ENCODE measurements at places on chromosomes 2 and 18.

DNA sequence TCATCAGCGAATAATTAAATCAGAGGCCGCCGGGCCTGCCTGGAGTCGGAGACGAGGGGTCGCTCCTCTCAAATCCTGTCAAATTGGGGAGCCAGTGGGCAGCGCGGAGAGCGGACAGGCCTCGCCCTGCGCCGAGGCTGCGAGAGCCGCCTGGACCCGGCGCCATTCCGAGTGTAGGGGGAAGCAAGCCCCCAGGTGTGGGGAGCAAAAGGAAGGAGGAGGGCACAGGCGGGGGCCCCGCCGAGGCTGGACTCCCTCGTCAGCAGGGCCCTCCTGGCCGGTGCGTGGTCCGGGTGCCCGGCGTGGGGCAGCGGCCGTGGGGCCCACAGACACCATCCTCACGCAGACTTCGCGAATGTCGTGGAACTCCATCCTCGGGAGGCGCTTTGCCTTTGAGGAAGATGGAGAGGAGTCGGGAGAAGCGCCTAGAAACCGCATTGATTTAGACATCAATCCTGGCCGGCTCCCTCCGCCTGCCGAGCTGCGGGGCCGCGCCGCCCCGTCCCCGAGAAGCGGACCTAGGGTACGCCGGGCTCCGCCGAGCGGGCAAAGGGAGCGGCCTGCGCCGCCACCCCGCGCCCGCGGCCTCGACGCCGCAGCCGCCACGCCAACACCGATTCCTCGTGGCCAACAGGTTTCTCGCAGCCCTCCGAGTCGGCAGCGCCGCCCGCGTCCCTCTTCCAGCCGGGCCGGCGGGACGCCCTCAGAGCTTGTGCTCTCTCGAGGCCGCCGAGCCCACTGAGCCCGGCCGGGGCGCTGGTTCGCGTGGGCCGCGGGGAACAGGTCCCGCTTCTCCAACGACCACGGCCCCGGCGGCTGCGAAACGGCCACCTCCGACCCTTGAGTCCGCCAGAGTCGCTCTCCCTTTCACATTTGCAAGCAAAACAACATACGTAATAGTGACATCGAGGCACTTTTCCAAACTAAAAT lies 6.7 kb upstream of the ONECUT2 start:
- DNase-seq: no peak

GRCh38 chr2:75053484-75054112 lies 95.2 kb downstream of the POLE4 start:
- DNase-seq: no peak

DNA sequence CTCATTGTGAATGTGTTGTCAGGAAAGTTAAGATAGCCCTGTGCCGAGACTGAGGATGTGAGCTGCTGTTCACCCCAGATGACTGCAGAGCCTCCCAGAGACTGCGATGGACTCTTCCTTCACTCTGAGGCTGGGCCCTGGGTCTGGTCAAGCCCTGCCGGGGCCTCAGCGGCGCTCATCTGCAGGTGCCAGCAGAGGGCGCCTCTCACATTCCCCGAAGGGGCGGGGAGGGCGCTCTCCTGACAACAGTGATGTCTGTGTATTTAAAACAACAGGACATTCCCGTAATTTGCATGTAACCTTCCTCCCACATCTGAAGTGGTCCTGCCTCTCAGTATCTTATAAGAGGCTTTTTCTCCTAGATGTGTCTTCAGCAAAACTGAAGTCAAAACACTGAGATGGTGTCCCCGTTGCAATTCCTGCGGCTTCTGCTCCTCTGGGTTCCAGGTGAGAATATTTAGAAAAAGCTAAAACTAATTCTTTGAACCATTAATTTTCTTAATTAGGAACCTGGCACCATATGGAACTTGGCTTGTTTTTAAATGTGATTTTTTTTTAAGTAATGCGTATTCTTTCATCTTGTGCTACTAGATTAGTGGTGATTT lies 1377.9 kb downstream of the RPIA start:
- no peak for DNase-seq

DNA sequence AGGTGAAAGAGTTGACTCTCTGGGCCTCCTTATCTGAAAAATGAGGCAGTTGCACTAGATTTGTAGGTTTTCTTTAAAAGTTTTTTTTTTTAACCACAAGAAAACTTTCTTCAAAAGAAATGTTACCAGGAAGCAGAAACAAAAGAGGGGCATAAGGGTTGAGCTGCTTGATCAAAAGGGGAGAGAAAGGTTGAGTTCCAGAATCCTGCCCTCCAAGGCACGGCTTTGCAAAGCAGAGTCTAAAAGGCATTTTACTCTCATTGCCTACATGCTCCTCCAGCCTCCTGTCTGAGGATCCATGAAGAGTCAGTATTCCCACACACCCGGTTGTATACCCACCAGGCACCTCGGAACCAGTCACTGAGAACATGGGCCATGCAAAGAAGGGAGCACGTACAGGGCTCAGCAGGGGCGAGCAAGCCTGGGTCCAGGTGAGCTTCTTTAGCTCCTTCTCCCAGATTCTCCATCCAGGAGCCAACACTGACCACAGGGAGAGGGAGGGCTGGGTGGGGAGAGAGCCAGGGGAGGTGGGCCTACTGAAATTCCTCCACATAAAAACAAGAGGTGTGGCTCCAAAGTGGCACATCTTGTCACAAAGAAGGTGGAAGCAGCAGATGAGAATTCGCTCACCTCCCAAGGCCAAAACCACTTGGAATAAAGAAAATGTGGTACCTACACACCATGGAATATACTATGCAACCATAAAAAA lies 116.0 kb upstream of the EPC2 start:
- DNase-seq: no peak

GRCh38 chr2:95297639-95298395 lies 670 bp downstream of the KCNIP3 start:
- no peak for DNase-seq
